ENCODE measurements at places on chromosomes 5 and 9. TPM values are rescaled to one million over a fixed set of nuclear protein-coding genes. Genes with fewer than 3 reads are reported as not detected.

TMEM174 gene
- not detected for total RNA-seq

HTR1A gene
- total RNA-seq = not detected

IL3 gene
- not detected for total RNA-seq

CATSPER3 gene
- 0.87 TPM for total RNA-seq

SPINK13 gene
- not detected for total RNA-seq

- H3K4me3 ChIP-seq = no peak overlapping the region
- no peaks in the 10 kb centered on the region for H3K4me1 ChIP-seq
- H3K36me3 ChIP-seq = no peaks in the 10 kb centered on the region
- H3K27ac ChIP-seq = no peak overlapping the region
- no peak for DNase-seq
These were observed 7.1 kb upstream of the TEX48 start for GRCh38 chr9:114688909-114689610.

DNA sequence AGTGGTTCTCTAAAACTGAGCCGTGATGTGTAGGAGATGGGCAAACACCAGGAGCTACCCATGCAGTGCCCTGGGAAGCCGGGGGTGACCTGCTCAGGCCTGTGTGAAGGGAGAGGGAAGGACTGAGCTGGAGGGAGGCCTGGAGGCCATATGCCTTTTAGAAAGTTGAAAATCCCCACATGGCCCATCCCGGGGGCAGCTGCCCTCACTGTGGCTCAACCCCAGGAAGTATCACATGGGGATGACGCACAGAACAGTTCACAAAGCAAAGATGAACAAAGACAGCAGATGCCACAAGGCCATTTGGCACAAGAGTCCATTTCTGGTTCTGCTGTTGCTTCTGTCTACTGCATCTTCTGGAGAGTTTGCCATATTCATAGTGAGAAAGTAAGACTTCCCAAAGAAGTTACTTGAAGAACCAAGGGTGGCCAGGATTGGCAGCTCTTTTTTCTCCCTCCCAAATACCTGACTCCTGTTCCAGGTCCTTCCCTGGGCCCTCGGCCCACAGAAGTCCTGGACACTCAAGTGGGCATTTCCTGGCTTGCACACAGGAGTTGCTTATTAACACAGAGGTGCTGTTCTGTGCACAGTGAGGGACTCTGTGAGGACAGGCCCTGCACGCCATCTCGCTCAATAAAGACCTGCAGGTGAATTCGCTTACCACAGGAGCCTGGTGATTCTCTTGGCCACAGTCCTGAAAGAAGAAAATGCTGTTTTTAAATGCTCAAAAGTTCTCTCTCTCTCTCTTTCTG, 25.1 kb downstream of the ACSL6 start:
- H3K36me3 ChIP-seq = no peaks in the 10 kb centered on the region
- no peak overlapping the region for H3K27ac ChIP-seq
- DNase-seq = no peak
- H3K4me1 ChIP-seq = peaks cover 3% of the 10 kb centered on the region
- H3K4me3 ChIP-seq = no peak overlapping the region

DNA sequence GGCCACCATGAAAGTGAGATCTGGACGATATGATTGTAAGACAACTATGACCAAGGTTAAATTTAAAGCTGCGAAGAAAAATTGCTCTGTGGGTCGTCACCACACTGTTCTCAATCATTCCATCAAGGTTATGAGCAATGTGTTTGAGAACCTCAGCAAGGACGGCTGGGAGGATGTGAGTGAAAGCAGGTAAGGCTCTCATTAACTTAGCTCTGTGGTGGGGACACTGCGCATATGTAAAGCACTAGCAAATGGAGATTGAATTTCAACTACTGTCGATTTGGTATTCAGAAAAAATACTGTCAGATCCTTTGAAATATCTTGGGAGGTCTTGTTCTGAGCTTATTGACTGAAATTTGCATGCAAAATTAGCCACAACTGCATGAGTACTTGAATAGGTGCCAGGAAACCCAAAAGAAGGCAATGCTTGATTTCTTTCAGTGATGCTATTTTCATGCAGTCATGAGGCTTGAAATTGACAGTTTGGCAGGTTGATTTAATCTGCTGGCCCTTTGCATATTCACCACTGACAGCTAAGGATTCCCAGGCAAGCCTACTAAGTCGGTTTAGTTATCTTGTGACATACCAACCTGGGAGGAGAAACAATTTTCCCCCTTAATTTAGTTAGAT, 183.9 kb upstream of the SH3GL2 start:
- no peak for DNase-seq
- H3K27ac ChIP-seq = no peak overlapping the region
- H3K4me1 ChIP-seq = no peaks in the 10 kb centered on the region
- no peaks in the 10 kb centered on the region for H3K27me3 ChIP-seq
- no peaks in the 10 kb centered on the region for H3K36me3 ChIP-seq

DNA sequence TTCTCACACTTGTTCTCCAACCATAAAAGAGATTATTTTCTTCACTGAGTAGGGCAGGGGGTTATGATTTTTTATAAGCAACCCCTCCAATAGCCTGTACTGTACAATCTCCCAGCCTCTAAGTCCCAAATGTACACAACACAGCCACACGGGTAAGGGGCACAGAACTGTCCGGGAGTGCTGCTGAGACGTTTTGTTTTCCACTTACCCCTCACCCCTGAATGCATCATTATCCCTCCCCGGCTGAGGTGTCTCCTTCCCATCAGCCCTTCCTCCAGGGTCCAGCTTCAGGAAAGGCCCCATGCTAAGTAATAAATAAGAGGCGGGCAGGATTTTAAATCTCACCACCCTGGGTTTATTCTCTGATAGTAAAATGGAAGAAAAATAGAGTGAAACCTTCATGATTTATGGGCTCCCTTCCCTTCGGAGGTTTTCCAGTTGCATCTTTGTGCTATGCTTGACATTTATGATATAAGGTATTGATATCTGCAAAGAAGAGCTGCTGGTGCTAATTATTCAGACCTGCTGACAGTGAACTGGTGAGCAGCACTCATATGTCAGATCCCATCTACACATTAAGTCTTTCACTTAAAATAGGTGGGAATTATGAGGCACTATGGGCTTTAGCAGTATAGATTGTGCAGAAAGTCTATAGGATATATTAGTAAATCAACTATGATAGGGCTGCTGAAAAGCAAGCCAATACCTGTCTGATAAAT, 67.2 kb upstream of the MEGF10 start:
- no peaks in the 10 kb centered on the region for H3K27me3 ChIP-seq
- H3K4me3 ChIP-seq = no peak overlapping the region
- no peak overlapping the region for H3K27ac ChIP-seq
- H3K36me3 ChIP-seq = no peaks in the 10 kb centered on the region

DNA sequence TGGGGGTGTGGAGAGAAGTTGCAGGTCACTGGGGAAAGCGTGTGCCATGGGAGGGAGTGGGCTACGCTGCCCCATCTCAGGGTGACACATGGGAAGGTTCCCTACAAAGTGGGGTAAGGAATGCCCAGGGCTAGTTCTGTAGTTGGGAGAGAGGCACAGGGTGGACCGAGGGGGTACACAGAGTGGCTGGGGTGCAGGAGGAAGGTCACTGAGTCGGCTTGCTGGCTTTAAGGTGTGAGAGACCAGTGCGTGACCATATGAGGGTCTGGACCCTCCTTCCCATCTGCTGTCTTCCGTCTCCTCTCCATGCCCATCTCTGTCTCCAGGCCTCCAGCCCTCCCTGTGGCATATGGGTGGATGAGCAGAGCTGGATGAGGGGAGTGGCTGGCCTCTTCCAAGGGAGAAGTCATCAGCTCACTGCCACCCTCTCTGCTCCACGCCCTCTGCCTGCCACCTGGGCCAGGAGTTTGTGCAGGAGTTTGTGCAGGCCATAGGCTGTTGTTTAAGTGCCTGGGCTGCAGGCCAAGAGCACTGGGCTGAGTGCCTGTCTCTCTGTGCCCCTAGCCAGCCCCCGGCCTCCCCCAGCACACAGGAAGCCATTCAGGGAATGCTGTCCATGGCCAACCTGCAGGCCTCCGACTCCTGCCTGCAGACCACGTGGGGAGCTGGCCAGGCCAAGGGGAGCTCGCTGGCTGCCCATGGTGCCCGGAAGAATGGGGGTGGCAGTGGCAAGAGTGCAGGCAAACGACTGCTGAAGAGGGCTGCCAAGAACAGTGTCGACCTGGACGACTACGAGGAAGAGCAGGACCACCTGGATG, 96.8 kb downstream of the PHF2 start:
- peaks cover 40% of the 10 kb centered on the region for H3K36me3 ChIP-seq
- H3K27ac ChIP-seq = no peak overlapping the region
- no peaks in the 10 kb centered on the region for H3K27me3 ChIP-seq
- no peaks in the 10 kb centered on the region for H3K4me1 ChIP-seq
- DNase-seq = peak; percentile 59

DNA sequence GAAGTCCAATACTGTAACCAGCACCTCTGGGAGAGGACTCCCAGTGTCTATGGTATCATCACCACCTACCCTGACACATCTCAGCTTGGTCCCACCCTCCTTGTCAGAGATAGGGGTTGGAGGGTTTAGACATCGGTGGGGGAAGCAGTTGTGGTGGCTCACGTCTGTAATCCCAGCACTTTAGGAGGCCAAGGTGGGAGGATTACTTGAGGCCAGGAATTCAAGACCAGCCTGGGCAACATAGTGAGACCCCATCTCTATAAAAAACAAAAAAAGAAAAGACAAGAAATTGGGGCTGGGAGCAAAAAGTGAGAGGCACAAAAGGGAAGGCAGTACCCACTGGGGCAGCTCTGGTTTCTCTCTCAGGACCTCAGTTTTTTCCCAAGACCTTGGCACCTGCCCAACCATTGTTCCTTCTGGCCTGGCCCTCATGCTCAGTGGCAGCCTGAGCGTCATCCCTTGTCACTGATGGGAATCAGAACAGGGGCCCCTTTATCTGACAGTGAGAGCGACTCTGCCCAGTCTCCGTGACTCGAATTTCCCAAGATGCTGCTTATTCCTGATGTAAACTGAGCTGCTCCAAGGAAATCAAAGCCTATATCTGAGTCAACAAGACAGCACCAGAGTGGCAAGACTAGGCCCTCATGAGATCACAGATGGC, 80.5 kb upstream of the HSPA9 start:
- H3K27me3 ChIP-seq = no peaks in the 10 kb centered on the region
- H3K27ac ChIP-seq = no peak overlapping the region
- H3K4me1 ChIP-seq = no peaks in the 10 kb centered on the region
- no peak overlapping the region for H3K4me3 ChIP-seq

GRCh38 chr5:125756456-125756855, 666.8 kb upstream of the GRAMD2B start:
- no peaks in the 10 kb centered on the region for H3K4me1 ChIP-seq
- no peak overlapping the region for H3K27ac ChIP-seq
- no peaks in the 10 kb centered on the region for H3K36me3 ChIP-seq
- H3K27me3 ChIP-seq = no peaks in the 10 kb centered on the region
- DNase-seq = no peak

GRCh38 chr5:115666023-115666422, 40.2 kb upstream of the TMED7 start:
- H3K36me3 ChIP-seq = no peaks in the 10 kb centered on the region
- H3K4me1 ChIP-seq = no peaks in the 10 kb centered on the region
- no peak for DNase-seq
- H3K4me3 ChIP-seq = no peak overlapping the region

- H3K4me3 ChIP-seq = no peak overlapping the region
- H3K27me3 ChIP-seq = no peaks in the 10 kb centered on the region
- no peak for DNase-seq
- H3K4me1 ChIP-seq = peaks cover 10% of the 10 kb centered on the region
These were observed 43.6 kb downstream of the ENC1 start for GRCh38 chr5:74596927-74597326.

- H3K4me1 ChIP-seq = no peaks in the 10 kb centered on the region
- DNase-seq = no peak
- H3K27ac ChIP-seq = no peak overlapping the region
These were observed 41.1 kb downstream of the ISOC1 start for GRCh38 chr5:129135633-129136032.

Measured in upper lobe of right lung (tissue), 1 donor.